Tongue (tissue), 3 donors: ENCODE measurements at places on chromosomes 3 and 15.

DNA sequence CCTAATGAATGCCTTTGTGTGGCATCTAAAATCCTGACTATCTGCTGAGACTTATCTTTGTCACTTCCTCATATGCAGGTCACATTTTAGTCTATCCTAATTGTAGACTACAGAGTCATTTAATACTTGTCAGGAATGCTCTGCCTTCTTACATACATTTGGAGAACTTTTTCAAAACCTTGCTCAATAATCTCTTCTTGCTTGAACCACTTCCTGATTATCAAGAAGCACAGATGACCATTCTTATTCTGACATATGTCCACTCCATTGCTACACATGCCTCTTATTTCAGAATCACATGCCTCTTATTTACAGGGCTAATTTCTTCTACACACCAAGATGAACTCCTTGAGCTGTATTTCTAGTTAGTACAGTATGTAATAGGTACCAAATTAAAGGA lies 400.3 kb downstream of the TBC1D5 start:
- DNase-seq: no peak

DNA sequence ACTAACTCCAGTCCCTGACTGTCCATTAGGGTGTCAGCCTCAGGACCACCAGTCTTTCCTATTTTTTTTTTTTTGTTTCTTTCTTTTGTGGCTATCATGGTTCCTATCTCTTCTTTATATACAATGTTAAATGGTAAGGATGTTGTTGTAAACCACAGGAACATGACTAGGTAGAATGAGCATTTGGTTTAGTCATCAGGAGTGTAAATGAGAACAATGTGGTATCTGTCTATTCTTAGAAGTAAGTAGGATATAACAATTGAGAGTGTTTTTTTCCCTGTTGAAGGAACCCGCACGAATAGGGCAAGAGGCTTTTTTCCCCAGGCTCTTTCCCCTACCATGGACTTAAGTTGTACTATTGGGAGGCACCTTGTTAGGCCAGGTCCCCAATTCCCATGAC lies 880.3 kb upstream of the GBE1 start:
- no peak for DNase-seq

- DNase-seq: no peak
Observed at GRCh38 chr15:92184679-92185230, 208.9 kb upstream of the ST8SIA2 start.

- DNase-seq: no peak
Observed at GRCh38 chr15:71049706-71050422, 65.4 kb upstream of the THSD4 start.

- DNase-seq: no peak
Observed at GRCh38 chr3:189001559-189001958, 170.2 kb upstream of the TPRG1 start.

- no peak for DNase-seq
Observed at GRCh38 chr3:52774901-52775864, 2.2 kb upstream of the ITIH1 start.

- DNase-seq: no peak
Observed at GRCh38 chr3:173098959-173099358, 42.1 kb downstream of the SPATA16 start.

DNA sequence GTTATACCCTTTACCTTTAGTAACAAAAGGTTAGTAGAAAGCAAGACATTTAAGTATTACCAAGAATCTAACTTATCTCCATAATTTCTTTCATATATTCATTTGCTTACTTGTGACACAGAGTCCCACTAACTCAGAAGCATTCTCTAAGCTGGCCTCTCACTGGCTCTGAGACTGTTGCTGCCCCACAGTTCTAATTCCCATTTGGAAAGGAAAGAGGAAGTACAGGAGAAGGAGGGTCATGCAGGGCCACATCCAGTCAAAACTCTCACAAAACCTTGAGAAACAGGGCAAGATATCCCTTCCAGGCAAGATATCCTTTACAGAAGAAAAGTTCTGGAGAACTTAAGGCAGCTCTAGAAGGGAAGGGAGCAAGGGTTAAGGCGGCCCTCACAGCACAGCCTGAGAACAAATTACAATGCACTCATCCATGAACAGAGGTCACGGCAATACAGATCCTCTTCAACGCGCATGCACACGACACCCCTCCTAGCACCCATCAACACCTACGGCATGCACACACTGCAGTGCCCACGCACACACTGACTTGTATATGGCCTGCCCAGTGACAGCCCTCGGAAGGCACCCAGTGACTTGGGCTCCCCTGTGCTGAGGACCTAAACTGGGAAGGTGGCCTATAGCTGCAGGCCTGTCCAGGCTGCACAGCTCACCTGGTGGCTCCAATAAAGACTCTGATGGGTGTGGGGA lies 13.0 kb upstream of the MYO5C start:
- DNase-seq: no peak

GRCh38 chr15:87736891-87737389 lies 519.6 kb downstream of the NTRK3 start:
- no peak for DNase-seq

GRCh38 chr15:25931851-25932250 lies 68.7 kb upstream of the ATP10A start:
- no peak for DNase-seq
